ENCODE measurements at places on chromosomes 2 and 18.

- DNase-seq = no peak
Measured at GRCh38 chr2:16094811-16095210, 154.5 kb downstream of the MYCN start.

GRCh38 chr2:150643114-150643725 is 155.8 kb upstream of the RND3 start:
- no peak for DNase-seq

DNA sequence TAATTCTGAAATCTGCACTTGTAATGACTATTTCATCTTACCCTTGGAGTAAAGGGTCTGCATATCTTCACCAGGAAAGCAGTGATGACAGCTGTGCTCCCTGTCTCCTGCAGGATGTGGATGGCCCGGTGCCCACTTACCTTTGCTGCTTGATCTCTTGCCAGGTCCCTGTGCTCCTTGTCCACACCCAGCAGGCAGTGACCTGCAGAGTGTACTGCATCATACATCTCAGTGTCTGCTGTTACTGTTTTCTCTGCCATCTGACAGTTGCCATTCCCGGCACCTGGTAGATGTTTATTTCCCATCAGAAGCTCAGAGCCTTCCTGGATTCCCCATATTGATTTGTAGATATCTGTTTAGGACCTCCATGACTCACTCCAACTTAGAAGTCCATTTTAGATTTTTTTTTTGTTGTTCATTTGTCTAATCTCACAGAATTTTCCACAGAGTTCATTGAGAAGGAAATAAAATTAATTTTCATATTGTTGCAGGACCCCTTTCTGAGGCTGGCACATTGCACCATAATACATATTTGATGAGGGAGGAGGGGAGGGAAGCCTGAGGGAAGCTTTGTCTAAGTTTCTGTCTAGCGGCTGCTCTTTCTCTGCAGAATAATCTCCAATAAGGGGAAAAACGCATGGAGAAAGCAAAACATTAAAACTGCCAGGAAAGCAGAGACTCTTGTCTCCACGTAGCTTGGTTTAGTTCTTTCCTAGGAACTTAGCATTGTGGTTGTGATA is 697.5 kb upstream of the RAB6C start:
- DNase-seq = no peak

DNA sequence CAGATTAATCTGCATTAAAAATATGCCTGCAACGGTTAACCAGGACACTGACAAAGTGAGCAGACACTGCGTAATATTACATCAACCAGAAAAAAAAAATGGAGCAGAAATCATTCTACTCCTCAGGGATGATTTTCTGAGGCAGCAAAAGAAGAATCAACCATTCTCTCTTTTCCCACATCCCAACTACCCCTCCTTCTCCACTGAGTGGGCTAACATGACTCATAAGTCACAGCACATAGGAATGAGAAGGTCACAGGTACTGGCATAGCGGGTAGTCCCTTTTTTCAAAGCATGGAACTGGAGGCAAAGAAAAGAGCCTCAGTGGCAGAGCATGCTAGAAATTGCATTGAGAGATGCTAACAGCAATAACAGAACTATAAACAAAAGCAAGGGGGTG is 54.3 kb upstream of the TSPYL6 start:
- DNase-seq = no peak

All from stimulated activated CD4-positive, alpha-beta T cell treated with anti-CD3 and anti-CD28 coated beads, Interleukin-2, amount 100 ng/mL, for 4 hours (primary cell).